ENCODE measurements at places on chromosomes 13 and 19.

- DNase-seq: no peak
Observed at GRCh38 chr13:34933349-34933748, 8.7 kb upstream of the NBEA start.

DNA sequence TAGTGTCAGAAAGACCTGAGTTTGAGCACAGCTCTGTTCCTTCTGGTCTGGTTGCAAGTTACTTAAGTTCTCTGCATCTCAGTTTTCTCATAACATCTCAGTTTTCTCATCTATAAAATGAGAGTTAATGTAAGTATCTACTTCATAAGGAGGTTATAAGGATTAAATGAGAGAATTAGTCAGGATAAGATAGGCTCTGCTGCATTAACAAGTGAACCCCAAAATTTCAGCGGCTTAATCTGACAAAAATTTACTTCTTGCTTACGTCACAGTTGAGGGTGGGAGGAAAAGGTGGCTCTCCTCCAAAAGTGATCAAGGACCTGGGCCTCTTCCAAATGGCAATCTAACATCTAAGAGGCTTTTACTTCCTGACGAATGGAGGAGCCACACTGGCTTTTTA, 31.5 kb upstream of the LRCH1 start:
- DNase-seq: no peak

DNA sequence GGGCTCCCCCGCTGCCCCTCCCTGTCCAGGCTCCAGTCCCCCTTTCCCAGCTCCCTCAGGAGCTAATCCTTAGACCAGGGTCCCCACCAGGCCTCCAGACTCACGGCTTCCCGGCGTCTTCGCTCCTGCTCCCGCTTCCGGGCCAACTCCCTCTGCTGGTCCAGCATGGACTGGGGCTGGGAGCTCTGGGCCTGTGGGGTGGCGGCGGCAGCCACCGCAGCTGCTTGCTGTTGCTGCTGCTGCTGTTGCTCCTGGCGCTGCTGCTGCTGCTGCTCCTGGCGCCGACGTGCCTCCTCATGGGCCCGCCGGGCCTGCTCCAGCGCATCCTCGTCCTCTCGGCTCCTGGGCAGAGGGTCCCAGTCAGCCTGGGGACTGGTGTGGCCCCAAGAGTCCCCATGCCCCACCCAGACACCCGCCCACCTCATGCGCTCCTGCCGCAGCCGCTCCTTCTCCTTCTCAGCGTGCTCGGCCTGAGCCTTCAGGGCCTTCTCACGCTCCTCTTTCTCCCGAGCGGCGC, 6.4 kb upstream of the EPHX3 start:
- no peak for DNase-seq

DNA sequence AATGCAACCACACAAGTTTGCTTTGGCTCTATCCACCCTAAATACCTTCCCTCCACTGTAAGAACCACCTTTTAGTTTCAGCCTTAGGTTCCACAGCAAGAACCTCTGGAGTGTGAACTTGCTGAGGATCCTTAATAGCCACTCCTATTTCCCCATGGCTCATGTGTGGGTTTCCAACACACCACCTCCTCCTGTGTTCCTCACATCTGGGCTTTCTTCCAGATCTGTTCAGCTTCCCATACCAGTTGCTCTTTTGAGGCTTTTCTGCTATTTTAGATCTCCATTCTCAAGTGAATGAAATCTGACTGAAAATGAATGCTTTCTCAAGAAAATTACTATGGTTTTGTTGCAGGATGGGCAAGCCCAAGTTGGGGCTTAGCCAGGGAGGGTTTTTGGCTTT, 104.8 kb upstream of the MIR17HG start:
- no peak for DNase-seq

DNA sequence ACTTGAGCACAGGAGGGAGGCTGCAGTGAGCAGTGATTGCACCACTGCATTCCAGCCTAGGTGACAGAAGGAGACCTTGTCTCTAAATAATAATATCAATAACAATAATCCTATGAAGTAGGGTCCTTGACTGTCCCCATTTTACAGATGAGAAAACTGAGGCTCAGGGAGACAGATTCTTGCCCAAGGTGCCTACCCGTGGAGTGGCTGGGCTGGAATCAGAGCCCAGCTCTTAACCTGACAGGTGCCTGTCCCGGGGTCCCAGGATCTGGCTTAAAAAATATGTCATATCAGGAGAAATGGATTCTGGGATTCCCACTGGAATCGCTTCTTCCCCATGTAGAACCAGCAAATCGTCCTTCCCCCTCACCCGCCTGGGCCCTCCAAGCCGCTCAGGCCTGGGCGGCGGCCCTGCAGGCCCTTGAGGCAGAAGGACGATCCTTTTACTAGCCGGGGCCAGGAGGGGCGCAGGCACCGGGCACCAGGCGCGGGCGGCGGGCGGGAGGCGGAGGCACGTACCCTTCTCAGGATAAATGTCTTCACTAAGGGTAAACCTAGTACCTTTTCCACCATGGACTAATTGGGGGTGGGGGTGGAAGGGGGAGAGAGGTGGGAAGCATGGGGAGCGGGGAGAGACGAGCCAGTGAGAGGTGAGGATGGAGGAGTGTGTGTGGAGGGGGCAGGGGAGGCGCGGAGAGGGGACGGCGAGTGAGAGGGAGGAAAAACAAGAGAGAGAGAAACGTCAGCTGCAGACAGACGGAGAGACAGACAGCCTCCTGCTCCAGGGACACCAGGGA, 60.6 kb downstream of the COLGALT1 start:
- no peak for DNase-seq

GRCh38 chr19:37309834-37310575, 60.9 kb upstream of the ZNF527 start:
- DNase-seq: no peak

DNA sequence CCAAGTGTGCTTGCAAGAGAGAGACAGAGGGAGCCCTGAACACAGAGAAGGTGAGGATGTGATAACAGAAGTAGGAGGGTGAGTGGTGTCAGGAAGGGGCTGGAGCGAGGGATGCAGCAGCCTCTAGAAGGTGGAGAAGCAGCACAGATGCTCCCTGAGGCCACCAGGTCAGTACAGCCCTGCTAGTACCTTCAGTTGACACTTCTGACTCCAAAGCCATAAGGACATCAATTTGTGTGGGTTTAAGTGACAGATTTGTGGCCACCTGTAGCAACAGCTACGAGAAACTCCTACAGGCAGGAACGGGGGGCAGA, 6.9 kb downstream of the ERICH4 start:
- no peak for DNase-seq

DNA sequence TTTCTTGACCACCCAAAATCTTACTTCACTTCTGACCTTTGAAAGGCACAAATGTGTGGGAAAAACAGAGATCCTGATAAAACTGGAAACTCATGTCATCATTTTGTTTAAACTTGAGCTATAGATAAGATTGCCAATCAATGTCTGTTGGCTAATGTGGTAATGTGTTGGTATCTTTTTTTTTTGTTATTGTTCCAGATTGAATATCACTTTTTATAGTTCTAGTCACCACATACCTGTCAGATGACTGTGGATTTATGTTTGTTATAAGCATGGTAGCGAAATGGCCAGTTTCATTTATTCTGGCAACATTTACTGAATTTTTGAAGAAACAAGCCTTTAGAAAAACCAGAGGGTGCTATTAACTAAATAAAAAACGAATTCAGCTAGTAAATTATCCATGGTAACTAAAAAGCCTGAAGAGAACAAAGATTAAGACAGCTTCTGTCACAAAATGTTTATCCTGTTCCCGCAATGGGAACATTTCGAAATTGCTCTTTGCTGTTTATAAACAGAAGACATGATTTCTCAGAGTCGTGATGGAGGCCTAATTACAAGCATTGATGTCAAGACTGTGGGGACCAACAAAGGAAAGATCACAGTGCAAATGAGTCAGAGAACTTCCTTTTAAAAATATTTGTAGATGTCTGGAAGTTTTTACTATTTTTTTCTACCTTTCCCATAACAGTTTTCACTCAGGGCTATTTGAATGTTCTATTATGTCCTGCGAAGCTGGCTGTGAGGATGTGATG, 82.9 kb upstream of the POSTN start:
- no peak for DNase-seq

- no peak for DNase-seq
Observed at GRCh38 chr13:45240143-45240542, 39.3 kb upstream of the KCTD4 start.

DNA sequence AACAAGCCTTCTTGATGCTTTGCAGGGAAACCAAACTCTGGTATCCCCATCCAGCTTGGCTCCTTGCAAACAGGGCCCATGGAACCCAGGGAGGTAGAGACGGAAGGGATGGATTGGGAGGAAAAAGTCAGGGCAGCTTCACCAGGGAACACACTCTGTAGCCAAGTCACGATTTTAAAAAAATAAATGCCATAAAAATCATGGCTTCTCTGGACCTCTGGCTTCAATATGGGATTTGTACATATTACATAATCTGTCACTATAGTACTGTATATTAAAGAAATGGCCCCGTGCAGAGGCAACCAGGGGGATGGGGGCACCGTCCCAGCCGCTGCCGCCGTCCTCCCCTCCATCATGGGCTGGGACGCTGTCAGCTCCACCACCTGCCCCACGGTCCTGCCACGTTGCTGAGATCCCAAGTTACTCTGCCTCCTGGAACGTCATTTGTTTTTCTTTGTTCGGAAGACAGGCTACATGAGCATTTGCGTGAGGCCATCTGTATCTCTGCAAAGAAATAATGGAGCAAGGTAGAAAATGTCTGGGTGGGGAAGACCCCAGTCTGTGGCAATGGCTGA, 313.3 kb downstream of the ZNF536 start:
- no peak for DNase-seq

- DNase-seq: no peak
Observed at GRCh38 chr19:40513345-40513678, 46.5 kb downstream of the SPTBN4 start.

DNA sequence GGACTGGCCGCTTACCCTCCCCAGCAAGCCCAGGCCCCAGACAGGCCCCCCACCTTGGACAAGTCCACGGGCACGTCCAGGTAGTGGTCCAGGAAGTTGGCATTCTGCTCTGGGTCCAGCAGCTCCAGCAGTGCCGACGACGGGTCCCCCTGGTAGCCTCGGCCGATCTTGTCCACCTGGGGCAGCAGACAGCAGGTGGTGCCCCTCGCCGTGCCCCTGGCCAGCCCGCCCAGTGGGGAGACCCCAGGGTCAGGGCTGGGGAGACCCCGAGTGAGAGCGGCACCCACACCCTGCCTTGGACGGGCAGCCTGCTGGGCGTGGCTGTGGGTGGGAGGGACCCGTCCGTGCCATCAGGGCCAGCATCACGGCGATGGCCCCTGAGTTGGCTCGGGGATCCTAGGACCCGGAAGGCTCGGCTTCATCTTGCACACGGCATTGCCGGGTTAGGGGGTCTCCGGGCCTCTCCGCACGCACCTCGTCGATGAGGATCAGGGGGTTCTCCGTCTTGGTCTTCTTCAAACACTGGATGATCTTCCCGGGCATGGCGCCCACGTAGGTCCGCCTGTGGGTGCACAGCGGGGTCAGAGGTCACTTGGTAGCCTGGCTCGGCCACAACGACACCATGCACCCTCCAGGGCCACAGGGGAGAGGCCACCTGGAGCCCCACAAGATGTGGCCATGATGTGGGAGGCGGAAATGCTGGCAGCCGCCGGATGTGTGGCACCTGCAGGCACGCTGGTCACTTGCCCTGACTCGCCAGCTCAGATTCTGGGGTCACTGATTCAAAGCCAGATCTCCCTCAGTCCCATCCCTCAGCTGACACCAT, 6.3 kb downstream of the RPL36 start:
- no peak for DNase-seq

- DNase-seq: no peak
Observed at GRCh38 chr19:56110515-56111448, 10.3 kb downstream of the ZNF787 start.

DNA sequence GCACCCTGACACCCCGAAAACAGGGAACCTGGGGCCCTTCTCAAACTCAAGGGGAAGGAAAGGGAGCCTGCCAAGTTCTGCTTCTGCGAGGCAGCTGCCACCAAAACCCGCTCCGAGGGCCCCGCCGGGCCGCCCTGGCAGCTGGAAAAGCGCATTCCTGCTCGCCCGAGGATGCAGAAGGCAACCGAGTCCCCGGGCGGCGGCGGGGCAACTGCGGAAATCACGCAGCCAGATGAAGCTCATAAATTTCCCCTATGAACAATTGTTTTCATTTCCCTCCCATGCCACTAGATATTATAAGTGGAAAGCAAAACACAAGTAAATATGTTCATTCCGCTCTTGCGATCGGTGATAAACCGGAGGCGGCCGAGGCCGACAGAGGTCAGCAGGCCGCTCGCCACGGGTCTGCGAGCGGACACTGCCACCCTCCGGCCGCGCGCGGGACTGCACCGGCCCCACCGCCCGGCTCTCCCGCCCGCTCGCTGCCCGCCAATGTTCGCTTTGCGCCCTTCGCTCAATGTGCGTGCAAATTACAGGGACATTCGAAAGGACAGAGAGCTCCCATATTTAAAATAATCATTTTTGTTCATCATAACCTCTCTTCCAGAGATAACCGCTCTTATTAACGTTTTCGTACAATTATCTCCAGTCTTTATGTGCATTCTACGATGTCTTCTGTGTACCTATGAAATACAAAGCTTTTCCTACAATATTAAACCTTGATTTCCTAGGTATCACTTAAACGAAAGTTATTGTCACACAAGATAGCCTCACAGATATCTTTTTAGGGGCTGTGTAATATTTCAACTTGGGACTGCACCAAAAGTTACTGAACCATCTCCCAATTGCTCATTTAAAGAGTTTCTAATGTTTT, 120.8 kb upstream of the ZNF507 start:
- DNase-seq: peak; percentile 31

GRCh38 chr13:91702411-91702810, 304.0 kb downstream of the GPC5 start:
- no peak for DNase-seq

DNA sequence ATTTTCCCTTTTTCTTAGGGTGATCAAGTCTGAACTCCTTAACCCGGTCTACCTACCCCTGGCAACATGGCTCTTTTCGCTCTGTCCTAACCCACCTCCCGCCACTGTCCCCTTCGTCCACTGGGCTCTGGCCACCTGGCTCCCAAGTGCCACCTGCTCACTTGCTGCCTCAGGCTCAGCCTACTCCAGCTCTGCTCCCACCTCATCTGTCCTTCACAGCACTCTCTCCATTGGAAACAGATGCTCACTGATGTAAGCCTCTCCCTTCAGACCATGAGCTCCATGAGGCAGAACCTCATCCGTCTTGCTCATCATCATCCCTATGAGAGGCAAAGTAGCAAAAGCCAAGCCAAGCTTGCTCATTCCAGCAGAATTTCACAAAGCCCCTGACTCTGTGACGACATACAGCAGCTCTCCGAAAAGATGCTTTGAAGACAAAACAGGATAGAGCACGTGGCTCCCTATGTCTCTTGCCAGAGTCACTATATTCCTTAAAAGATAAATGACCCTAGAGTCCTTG, 35.3 kb upstream of the AMER2 start:
- no peak for DNase-seq

DNA sequence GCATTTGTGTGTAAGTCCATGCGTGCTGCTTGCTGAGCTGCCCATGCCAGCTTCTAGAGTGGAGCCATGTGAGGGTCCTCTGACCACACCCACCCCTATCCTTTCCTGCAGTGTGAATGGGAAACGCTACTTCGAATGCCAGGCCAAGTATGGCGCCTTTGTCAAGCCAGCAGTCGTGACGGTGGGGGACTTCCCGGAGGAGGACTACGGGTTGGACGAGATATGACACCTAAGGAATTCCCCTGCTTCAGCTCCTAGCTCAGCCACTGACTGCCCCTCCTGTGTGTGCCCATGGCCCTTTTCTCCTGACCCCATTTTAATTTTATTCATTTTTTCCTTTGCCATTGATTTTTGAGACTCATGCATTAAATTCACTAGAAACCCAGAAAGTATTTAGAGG, 10.3 kb downstream of the TBCB start:
- DNase-seq: no peak

- DNase-seq: no peak
Observed at GRCh38 chr19:43704002-43704705, 11.7 kb upstream of the IRGC start.

GRCh38 chr13:49022472-49023144, 46.9 kb downstream of the FNDC3A start:
- DNase-seq: no peak

- DNase-seq: peak; percentile 68
Observed at GRCh38 chr13:48448959-48449614, 36.2 kb upstream of the LPAR6 start.
